ENCODE measurements at places on chromosomes 13 and 19.
A peak's percentile ranks its signal among the peaks of the same experiment; 100 is the strongest.

DNA sequence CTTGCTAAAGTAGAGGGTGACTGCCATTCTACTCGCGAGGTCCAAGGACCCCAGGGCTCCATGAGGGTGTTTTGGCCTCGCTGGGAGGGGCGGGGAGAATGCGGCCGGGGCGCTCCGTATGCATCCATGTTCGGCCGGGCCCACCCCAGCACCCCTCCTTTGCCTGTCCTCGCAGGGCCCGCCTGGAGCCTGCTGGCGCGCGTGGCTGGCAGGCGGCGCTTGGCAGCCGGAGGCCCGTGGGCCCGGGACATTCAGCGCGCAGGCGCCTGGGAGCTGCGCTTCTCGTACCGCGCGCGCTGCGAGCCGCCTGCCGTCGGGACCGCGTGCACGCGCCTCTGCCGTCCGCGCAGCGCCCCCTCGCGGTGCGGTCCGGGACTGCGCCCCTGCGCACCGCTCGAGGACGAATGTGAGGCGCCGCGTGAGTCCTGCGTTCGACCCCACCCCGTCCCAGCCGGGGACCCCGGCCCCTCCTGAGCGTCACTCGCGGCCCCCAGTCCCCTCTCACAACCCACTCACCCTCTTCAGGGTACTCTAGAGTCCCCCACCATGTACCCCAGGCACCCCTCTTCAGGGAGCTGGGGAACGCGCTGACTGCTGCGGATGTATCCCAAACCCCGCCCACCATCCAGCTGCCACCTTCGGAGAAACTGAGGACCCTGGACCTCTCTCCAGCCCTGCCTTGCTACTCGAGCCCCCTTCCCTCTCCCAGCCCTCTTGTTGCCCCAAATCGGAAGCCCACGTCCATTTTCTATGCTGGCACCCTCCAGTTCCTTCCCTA is 4.1 kb downstream of the DLL3 start:
- peak; percentile 96 for DNase-seq

DNA sequence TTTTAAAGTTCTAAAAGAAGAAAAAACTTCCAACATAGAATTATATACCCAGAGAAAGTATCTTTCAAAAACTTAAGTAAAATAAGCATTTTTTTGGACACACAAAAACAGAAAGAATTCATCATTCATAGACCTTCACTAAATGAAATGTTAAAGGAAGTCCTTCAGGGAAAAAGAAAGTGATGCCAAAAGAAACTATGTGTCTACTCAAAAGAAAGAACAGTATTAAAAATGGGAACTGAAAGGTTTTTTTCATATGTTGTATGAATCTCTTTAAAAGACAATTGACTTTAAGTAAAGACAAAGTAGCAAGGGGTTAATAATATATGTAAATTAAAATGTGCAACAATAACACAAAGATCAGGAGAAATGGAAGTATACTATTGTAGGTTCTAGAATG is 96.5 kb downstream of the DHRS12 start:
- no peak for DNase-seq

GRCh38 chr19:2011169-2011568 is 4.3 kb downstream of the BTBD2 start:
- no peak for DNase-seq

GRCh38 chr13:87452281-87452680 is 218.9 kb upstream of the SLITRK5 start:
- DNase-seq = no peak

DNA sequence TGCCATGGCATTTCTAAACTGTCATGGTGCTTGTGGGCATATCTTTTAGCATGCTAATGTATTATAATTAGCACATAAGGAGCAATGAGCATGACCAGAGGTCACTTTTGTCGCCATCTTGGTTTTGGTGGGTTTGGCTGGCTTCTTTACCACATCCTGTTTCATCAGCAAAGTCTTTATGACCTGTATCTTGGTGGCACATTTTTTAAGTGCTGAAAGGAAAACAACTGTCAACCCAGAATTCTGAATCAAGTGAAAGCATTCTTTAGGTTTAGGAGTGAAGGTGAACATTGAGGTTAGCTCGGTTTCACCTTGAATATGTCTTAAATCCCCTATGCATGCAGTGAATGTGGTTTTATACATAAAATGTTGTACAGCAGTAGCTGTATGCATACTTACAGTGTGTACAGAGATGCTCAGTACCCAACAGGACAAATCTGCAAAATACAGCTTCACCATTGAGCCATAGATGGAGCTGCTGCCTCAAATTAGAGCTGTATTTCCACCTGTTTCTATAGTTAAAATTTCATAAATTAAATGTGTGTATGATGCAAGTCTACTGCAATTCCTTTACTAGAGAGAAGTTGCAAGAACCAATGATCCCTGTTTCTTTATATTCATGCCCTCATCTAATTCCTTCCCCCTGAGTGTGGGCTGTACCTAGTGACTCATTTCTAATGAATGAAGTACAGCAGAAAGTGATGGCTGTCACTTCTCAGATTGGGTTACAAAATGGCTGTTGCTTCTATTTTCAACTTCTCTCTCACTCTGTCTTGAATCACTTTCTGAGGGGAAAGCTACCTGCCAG is 25.2 kb upstream of the IGSF23 start:
- DNase-seq = no peak

GRCh38 chr19:28468701-28469459 is 744.1 kb downstream of the UQCRFS1 start:
- DNase-seq = no peak

GRCh38 chr13:74015137-74015536 is 119.1 kb downstream of the KLF12 start:
- DNase-seq = no peak

- no peak for DNase-seq
These were observed 43.2 kb downstream of the ARHGEF7 start for GRCh38 chr13:111158136-111158805.

GRCh38 chr13:41465241-41465847 is 8.0 kb downstream of the RGCC start:
- DNase-seq = no peak

DNA sequence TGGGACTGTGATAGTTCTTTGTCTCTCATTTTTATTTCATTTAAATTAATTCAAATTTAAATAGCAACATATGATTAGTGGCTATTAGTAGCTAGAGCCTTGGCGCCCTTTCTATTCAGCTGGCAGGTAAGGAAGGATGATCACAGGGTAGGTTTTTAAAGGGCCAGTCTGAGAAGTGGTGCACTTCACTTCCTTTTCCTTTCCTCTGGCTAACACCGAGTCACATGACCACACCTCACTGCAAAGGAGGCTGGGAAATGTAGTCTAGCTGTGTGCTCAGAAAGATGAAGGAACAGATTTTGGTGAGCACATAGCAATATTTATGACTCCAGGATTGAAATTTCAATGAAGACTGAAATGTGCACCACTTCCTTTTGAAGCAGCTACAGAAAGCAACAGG is 128.7 kb downstream of the TSHZ3 start:
- no peak for DNase-seq

DNA sequence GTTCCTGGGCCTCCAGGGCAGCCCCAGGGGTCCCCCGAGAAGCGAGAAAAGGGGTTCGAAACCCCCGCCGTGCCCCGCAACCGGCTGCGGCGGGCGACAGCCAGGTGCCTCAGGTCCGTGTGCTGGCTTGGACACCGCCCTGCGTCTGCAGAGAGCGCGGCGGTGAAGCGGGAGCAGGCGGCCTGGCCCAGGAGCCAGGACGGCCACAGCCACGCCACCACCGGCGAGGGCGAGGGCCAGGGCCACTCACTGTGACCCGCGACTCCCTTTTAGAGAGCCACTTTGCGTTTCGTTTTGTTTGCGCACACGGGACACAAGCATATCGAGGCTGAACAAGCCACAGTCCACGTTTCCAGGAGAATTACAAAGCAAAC is 110.4 kb downstream of the CRYL1 start:
- no peak for DNase-seq

- DNase-seq = peak; percentile 89
These were observed at the start of gene LRP3 for GRCh38 chr19:33193865-33194362. LRP3 (plus strand) TSS chr19:33194330; CDS start chr19:33194786, 456 bp downstream.

GRCh38 chr13:106597186-106597585 is 29.2 kb upstream of the ARGLU1 start:
- no peak for DNase-seq

GRCh38 chr13:91988331-91988730 is 589.9 kb downstream of the GPC5 start:
- no peak for DNase-seq

DNA sequence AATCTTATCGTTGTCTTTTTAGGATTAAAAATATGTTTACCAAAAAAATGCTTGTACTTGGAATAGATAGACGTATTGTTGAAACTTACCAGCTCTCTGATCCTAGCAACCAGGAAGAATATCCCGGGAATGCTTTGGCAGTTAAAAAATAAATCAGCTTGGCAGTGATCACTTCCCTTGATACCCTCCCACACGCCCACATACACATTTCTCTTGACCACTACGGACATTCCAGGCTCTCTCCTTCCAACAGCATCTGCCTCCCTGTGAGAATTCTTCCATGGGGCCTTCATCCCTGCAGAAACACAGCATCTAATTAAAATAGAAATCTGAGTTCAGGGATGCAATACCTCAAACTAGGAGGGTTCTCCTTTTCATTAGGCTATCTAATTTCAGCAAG is 57.9 kb downstream of the THSD1 start:
- no peak for DNase-seq

DNA sequence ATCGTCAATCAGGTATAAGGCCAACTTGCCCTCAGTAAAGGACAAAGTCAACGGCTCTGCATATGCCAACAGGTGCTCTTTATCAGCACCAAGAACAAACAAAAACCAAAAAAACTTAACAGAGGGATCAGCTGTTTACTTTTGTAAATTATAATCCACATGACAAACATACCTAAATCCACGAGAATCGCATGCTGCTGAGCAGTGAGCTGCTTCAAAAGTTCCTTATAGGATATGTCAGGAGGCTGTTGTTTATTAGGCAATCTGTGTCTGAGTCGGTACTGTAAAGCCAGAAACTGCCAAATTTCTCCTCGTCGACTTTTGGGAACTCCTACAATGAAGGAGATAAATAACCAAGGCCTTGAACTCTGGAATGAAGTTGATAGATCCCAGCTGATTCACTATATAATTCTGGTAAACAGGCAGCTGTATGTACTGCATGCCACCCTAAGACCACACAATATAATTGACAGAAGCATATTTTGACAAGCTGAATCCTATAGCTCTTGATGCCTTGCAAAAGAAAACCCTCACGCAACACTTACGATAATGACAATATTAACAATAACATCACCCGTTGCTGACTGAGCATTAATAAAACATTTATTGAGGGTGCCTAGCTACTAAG is 179.8 kb downstream of the TBC1D4 start:
- no peak for DNase-seq

DNA sequence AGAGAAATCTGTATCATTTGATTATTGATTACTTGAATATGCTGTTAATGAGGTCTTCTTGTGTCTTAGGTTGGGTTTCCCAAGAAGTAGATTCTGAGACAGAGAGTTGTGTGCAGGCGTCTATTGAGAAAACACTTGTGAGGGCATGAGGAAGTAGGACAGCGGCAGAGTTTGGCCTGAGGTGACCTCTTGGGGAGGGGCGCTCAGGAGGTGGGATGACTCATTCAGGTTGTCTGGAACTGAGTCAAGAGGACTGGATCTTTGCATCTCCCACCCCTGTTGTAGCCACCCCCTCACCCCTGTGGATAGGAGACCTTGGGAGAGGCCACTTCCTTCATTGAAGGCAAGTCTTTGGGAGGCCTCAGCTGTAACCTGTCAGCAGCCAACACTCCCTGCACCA is 35.2 kb upstream of the WDFY2 start:
- DNase-seq = no peak

GRCh38 chr13:31797154-31797775 is 57.9 kb downstream of the RXFP2 start:
- no peak for DNase-seq

DNA sequence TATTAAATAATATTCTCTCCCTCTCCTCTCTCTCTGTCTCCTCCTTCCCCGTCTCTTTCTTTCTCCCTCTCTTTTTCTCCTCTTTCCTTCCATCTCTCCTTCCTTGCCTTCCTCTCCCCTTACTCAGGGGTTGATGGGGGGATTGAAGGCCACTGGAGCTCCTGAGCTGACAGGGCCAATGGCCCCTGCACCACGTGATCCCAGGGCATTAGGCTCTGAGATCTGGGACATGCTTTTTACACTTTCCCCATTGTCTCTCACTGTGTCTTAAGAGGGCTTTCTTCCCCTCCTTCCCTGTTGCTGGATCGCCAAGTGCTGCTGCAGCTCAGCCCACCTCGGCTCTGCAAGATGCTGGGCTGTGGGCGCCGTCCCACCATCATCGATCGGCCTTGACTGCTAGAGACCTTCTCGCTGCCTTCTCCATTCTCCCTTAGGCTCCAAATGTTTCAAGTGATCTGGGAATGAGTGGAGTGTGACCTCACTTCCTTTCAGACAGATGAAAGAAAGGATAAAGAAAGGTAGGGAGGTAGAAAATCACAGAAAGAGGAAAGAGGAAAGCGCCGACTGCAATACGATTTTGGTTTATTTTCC is 42.2 kb downstream of the COL4A1 start:
- DNase-seq = no peak

GRCh38 chr19:37926711-37927110 is 19.7 kb downstream of the SIPA1L3 start:
- no peak for DNase-seq

Measured in 8988T (cell line).